Stimulated activated CD8-positive, alpha-beta memory T cell treated with anti-CD3 and anti-CD28 coated beads, Interleukin-4, amount 100 ng/mL, for 4 hours (primary cell): ENCODE measurements at places on chromosomes 5 and 9.

DNA sequence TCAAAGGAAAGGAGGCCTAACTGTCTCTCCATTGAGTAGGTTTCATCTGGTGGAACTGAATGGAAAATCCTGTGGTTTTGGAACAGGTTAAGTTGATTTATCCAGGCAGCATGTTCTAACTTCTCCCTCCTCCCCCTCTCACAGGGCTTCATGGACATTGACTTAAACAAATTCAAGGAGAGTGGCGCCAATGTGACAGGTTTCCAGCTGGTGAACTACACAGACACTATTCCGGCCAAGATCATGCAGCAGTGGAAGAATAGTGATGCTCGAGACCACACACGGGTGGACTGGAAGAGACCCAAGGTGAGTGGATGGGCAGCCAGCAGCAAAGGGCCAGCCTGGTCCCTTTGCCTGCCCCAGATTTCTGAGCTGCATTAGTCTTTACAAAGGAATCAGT, 183.9 kb downstream of the GRIA1 start:
- no peak for DNase-seq

- no peak for DNase-seq
Measured at GRCh38 chr5:149130121-149130914, 11.0 kb upstream of the ABLIM3 start.

GRCh38 chr9:91623004-91623403, 199.4 kb upstream of the NFIL3 start:
- no peak for DNase-seq

- DNase-seq, result no peak
Measured at GRCh38 chr5:80516826-80517225, 28.9 kb downstream of the FAM151B start.

DNA sequence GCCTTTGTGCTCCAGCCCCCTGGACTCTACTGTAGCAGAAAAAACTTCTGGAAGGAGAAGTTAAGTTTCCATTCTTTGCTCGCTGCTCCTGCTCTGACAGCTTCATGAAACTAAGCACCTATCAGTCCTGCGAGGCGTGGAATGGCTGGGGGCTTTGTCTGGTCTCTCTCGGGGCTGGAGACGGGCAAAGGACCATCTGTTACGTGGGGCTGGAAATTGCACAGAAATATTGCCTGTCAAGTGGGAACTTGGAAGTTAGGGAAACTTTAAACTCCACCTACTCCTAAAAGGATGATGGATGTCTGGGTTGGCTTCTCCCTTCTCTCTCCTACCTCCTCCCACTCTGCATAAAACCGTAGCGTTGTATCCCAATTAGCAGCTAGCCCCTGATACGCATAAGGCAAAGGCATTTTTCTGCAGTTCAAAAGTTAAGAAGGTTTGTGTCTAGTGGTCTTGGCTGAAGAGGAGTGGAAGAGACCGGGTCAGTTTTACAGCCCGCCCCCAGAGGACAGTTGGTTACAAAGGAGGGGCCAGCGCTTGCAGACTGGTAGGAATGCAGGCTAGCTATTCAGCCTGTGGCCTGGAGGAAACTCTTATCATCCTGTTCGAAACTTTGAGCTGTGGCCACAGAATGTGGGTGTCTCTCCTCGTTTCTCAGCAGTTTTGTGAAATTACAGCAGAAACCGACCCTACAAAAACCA, 1.3 kb downstream of the FBXL7 start:
- DNase-seq, result no peak

GRCh38 chr9:111386386-111386785, 56.4 kb upstream of the OR2K2 start:
- no peak for DNase-seq

DNA sequence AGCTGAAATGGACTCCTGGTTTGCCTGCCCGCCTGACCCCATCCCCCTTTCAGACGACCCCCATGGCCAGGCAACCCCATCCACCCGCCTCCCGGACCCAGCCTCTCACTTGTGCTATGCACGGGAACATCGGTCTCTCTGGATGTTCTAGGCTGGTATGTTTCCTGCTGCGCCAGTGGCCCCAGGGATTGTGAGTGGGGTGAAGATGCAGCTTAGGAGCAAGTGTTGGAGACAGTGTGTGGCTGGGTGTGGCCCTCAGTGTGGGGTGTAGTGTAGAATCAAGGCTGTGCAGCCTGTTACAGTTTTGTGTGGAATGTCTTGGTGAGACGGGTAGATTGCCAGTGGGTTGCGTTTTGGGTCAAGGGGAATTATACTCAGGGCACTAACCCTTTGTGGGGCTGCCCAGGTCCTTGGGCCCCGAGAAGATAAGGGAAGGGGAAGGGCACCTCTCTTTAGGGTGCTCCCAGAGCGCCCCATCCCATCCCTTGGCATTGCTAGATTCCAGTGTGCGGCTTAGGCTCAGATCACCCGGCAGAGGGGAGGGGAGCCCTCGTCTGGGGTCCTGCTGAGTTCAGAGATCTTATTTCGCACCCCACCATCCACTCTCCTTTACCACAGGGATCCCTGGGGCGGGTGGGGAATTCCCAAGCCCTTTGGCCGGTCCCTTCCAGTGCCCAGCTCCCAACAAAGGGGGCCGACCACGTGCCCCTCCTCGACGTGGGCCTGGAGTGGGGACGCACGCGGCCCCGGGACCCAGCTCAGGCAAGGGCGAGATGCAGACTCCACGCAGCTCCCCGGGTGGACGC, 4.6 kb downstream of the IER5L start:
- DNase-seq, result no peak

DNA sequence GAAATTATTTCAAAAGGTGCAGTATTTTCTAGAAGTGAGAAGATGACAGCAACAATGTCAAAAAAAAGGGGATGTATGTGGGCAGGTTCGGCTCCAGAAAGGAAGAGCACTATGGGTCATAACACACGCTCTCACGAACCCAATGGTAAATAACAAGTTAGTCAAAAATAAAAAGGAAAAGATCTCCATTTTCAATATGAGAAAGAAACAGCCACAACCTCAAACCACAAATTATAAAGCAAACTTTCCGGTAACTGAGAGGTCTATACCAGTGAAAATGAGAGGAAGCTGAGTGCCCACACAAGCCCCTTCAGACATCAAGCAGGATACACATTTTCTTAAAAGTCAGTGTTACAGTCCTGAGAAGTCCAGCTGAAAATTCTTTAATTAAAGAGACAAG, 398.5 kb upstream of the RPS23 start:
- DNase-seq, result no peak

DNA sequence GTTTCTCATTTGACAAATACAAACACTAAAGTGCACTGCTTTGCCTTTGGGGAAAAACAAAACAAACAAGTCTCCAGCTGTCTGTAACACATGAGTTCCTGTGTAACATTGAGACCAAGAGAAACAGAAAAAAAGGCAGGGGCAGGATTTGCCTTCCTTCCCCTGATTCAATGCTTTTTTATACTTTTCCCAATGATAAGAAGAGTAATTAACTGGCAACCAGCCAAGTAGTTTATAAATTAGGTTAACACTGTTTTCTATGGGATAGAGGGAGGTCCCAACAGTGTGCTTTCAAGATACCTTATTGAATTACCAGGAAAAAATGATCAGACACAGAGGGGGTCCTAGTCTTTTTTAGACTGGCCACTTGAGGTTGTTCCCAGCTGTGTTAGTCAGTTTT, 346.8 kb downstream of the TRIM36 start:
- no peak for DNase-seq

GRCh38 chr9:137349471-137350033, 47.5 kb upstream of the NRARP start:
- no peak for DNase-seq

DNA sequence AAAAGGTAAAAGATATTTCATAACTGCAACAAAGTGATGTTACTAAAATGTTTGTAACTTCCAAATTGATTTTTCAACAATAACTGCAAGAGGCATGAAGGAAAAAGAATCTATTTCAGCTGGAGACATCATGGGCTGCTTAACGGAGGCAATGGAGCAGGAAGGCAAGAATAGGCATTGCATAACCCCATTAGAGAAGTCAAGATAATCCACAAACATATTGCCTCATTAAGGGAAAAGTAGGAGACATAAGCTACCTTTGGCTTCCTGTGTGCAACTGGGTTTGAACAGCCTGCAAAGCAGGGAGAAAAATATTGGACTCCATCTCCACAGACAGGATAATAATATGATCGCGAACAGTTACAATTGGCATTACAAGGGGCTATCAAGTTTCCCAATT, 46.7 kb downstream of the SLCO4C1 start:
- DNase-seq, result no peak

- no peak for DNase-seq
Measured at GRCh38 chr5:81854915-81855314, 104.0 kb upstream of the SSBP2 start.

- no peak for DNase-seq
Measured at GRCh38 chr5:115170134-115170928, 623 bp upstream of the TRIM36 start.

DNA sequence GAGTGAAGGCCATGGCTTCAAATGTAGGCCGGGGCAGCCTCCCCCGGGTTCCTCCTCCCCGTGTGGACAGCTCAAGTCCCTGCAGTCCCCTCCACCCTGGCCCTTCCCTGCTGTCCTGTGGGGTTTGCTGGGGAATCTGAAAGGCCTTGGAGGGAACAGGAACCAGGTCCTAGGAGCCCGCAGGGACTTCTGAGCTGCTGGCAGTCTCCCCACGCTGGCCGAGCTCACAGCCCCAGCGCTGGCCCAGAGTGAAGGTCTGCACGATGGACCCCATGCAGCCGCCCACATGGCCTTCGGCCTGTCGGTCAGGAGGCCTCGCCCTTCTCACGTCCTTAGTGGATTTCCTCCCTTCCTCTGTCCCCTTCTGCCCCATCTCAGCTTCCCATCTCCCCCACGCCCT, 25.7 kb upstream of the NOTCH1 start:
- no peak for DNase-seq

GRCh38 chr9:100216178-100216787, 117.2 kb downstream of the INVS start:
- DNase-seq, result peak; percentile 12

DNA sequence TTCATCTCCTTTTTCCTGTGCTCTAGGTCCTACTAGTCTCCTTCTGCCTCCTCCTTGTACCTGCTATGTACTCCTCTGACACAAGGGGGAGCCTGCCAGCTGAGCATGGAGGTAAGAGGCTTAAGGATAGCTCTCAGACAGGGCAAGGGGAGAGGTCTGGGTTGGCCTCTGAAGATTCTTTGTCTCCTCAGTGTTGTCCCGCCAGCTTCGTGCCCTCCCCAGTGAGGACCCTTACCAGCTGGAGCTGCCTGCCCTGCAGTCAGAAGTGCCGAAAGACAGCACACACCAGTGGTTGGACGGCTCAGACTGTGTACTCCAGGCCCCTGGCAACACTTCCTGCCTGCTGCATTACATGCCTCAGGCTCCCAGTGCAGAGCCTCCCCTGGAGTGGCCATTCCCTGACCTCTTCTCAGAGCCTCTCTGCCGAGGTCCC, 3.8 kb downstream of the CREB3 start:
- DNase-seq, result peak; percentile 45

- no peak for DNase-seq
Measured at GRCh38 chr9:70413464-70413798, 1.0 kb downstream of the KLF9 start.

- no peak for DNase-seq
Measured at GRCh38 chr9:137620048-137620405, 1.2 kb downstream of the EHMT1 start.

GRCh38 chr5:180289433-180289832, 2.5 kb downstream of the MAPK9 start:
- DNase-seq, result no peak

- no peak for DNase-seq
Measured at GRCh38 chr5:131381777-131382176, 117.9 kb downstream of the CDC42SE2 start.

- DNase-seq, result no peak
Measured at GRCh38 chr9:115513148-115513547, 395.2 kb upstream of the TNC start.

DNA sequence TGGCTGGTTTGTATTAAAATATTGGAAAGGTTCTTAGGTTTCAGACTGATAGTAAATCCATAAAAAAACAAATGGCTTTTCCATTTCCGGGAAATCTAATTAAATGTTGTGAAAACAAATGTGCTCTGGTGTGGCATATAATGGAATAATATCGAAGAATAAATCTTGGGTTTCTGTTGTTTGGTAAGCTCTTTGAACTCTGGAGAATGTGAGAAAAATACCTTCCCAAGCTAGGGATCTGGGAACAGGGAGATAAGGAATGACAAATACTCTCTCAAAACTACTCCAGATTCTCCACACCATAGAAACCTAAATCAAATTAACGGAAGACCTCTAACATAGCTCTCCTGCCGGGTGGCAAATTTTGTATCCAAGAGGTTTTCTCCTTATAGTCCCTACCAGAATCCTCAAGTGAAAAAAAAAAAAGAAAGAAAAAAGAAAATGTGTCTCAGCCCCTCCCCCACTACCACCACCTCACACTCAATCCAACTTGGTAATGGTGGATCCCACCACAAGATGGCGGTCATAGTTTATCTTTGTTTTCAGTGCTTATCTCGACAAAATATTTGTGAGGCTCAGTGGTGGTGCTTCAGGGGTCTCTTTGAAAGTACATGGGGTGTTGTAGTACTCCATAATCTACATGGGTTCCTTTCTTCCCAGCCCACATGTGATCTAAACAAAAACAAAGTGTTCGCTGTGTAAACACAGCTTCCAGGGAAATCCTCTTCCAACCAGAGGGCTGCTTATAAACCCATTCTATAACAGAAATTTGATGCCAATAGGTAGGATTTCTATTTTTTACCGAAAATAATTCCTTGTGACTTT, 54.5 kb upstream of the FST start:
- no peak for DNase-seq

GRCh38 chr5:143031781-143032580, 261.8 kb downstream of the ARHGAP26 start:
- no peak for DNase-seq

GRCh38 chr5:31047007-31047406, 146.5 kb upstream of the CDH6 start:
- no peak for DNase-seq

GRCh38 chr5:138102454-138103318, 18.9 kb downstream of the WNT8A start:
- DNase-seq, result no peak

GRCh38 chr5:33883482-33883881, 8.3 kb downstream of the ADAMTS12 start:
- DNase-seq, result no peak

DNA sequence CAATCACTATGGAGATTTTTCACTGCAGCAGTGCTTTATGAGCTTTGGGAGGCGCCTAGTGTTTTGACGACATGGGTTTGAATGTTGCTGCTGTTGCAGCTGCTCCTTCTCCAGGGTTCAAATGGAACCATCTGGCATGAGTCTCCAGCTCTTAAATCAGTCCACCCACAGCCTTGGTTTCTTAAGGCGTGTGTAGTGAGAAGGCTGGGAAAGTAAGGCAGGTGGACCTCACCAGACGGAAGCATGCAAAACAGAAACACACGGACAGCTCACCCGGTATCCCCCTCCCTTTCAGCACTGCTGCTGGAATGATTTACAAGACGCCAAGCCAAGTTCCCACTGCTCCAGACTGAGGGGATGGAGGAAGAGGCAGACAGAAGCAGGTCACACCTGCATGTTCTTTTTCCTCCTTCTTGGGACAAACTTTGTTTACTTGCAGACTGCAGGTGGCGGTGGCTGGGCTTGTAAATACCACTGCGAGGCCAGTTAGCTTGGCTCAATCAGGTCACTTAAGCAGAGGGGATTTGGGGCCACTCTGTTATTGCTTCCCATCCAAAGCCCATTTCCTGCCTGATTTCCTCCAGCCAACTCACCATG, 47.4 kb downstream of the ADAM19 start:
- no peak for DNase-seq

GRCh38 chr9:72937545-72937944, 15.3 kb downstream of the ALDH1A1 start:
- DNase-seq, result no peak

- DNase-seq, result no peak
Measured at GRCh38 chr5:137708796-137709559, 26.9 kb downstream of the KLHL3 start.
